Posterior cingulate gyrus (tissue), 11 donors: ENCODE measurements at places on chromosomes 1 and 21.
A peak's percentile ranks its signal among the peaks of the same experiment; 100 is the strongest.

DNA sequence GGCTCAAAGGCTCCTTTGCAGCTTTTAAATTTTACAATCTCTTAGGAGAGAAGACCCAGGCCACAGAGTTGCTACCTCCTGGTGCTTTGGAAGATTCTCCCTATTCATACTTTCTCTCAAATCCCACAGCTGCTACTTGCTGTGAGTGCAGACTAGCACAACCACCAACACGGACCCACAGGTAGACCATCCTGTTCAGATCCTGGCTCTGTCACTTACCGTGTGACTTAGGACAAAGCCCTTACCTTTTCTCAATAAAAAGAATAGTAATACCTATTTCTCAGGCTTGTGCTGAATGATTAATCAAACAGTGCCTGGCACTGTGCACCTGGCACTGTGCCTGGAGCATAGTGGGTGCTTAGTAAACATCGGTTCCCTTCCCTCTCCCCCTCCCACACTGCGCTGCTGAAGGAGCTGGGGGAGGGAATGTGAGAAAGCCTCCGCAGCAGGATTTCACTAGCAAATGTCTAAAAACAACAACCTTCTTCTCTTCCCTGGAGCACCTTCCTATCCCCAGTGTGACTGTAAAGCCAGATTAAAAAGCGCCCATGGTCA, 81.7 kb downstream of the PGM1 start:
- no peak for DNase-seq

DNA sequence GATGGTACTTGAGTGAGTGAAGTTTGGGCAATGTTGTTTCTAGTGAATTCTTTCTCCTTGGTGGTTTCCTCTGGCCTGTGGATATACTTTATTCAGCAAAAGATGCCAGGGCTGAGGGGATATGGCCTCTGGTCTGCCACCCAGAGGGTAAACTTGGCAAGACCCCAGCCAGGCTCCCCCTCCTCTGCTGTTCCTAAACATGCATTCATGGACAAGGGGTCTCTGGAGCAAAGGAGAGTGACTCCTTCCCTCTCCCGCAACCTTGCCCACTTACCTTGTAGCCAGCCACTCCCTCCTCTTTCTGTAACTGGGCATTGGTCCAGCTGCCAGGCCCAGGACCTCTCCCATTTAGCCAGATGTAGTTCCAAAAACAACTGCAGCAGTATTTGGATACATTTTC, 43.8 kb downstream of the RUNX3 start:
- no peak for DNase-seq

- DNase-seq: no peak
Observed at GRCh38 chr1:15261155-15262002, 14.4 kb downstream of the FHAD1 start.

- DNase-seq: peak; percentile 76
Observed at GRCh38 chr1:153678519-153679336, at the start of gene NPR1. TSS of gene NPR1 (plus strand) at chr1:153678688. CDS start at chr1:153679109, 421 bp downstream.

GRCh38 chr21:16095005-16095404, 365.2 kb downstream of the USP25 start:
- no peak for DNase-seq

GRCh38 chr1:97489834-97490233, 431.0 kb downstream of the DPYD start:
- no peak for DNase-seq
